Metanephros (tissue), 2 donors: ENCODE measurements at places on chromosomes 2 and 18. TPM values are rescaled to one million over a fixed set of nuclear protein-coding genes. Genes with fewer than 3 reads are reported as not detected.

Gene CCDC141
- 8.2 TPM for total RNA-seq

Gene GAREM2
- 3.7 TPM for total RNA-seq

Gene MC5R
- total RNA-seq, result 0.47 TPM

Gene UCN
- 2.5 TPM for total RNA-seq

Gene ANKRD30B
- total RNA-seq, result not detected

Gene CYTIP
- total RNA-seq, result 16.8 TPM

Gene HOXD8
- total RNA-seq, result 69.9 TPM

Gene SLC40A1
- 104 TPM for total RNA-seq

Gene DAPL1
- 9.6 TPM for total RNA-seq

Gene SNORC
- total RNA-seq, result 0.93 TPM

Gene INHA
- 0.58 TPM for total RNA-seq

Gene CD207
- not detected for total RNA-seq

Gene RMDN2
- 8.8 TPM for total RNA-seq

Gene EGR4
- not detected for total RNA-seq

Gene VSNL1
- 3.3 TPM for total RNA-seq

Gene EFR3B
- 7.8 TPM for total RNA-seq

Gene KCNF1
- total RNA-seq, result 0.70 TPM

Gene TFCP2L1
- 68.4 TPM for total RNA-seq

Gene NOP58
- 78.1 TPM for total RNA-seq

Gene SH3RF3
- 6.9 TPM for total RNA-seq

Gene NR4A2
- 2.3 TPM for total RNA-seq

Gene B3GNT7
- total RNA-seq, result 4.7 TPM

Gene E2F6
- 16.3 TPM for total RNA-seq

Gene TXNDC2
- not detected for total RNA-seq

Gene LIMS2
- total RNA-seq, result 13.8 TPM

Gene SLC11A1
- 15.5 TPM for total RNA-seq

Gene CTDP1
- 21.0 TPM for total RNA-seq

Gene APCDD1
- total RNA-seq, result 133 TPM

Gene OTOS
- not detected for total RNA-seq

Gene SP3
- 144 TPM for total RNA-seq

Gene TTN
- total RNA-seq, result 416 TPM

Gene MOCOS
- total RNA-seq, result 0.53 TPM

Gene SLC16A14
- 10.1 TPM for total RNA-seq

Gene CGREF1
- 3.6 TPM for total RNA-seq

Gene GALNT14
- total RNA-seq, result 31.4 TPM

Gene SKA1
- 3.3 TPM for total RNA-seq

Gene TUBA4A
- total RNA-seq, result 16.5 TPM

Gene ADCYAP1
- total RNA-seq, result 0.99 TPM

Gene OXER1
- 8.1 TPM for total RNA-seq

Gene REG1A
- total RNA-seq, result not detected

Gene SALL3
- total RNA-seq, result 10.9 TPM

Gene BZW1
- 229 TPM for total RNA-seq

Gene RAD51AP2
- total RNA-seq, result 0.12 TPM

Gene MOB4
- 40.2 TPM for total RNA-seq

Gene MTCL1
- total RNA-seq, result 16.1 TPM

Gene FRZB
- 7.8 TPM for total RNA-seq

Gene UGT1A5
- total RNA-seq, result not detected

Gene TEX44
- total RNA-seq, result not detected

Gene PLGLB1
- 6.9 TPM for total RNA-seq

Gene SLC4A3
- 8.3 TPM for total RNA-seq

Gene CRYGD
- total RNA-seq, result not detected

Gene RNF144A
- total RNA-seq, result 89.5 TPM

Gene STON1
- total RNA-seq, result 32.5 TPM
